ENCODE measurements at places on chromosomes 16 and 17.

GRCh38 chr16:47424846-47425245 lies 36.0 kb downstream of the ITFG1 start:
- no peak for DNase-seq

GRCh38 chr16:82583422-82583821 lies 43.3 kb upstream of the CDH13 start:
- no peak for DNase-seq

DNA sequence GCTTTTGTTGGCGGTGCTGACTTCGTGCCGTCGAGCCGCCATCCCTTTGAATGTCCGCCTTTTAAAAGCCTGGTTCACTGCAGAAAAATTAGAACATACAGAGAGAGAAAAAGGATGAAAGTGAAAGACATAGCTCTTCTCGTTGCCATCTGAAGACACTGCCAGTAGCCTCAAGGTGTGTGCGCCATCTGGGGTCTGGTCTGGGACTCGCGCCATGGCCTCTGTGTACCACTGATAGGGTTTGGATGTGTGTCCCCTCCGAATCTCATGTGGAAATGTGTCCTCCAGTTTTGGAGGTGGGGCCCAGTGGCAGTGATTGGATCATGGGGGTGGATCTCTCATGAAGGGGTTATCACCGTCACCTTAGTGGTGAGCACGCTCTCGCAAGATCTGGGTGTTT lies 15.5 kb downstream of the GSE1 start:
- DNase-seq: no peak

DNA sequence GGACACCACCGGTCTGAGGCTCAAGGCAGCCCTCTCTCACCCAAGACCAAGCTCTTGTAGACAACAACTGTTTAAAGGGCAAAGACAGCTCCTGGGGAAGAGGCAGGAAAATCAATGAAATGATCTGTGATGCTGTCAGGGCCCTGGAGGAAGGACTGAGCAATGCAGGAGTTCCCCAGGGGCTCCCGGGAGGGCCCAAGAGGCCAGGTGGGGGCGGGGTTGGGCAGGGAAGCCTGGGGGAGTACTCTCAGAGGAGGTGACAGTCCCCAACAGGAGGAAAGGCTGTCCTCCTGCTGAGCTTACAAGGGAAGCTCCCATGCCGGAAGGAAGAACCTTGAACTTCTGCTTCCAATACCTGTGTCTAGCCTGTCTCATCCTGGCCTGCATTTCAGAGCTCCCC lies 8.3 kb upstream of the NOS2 start:
- no peak for DNase-seq

DNA sequence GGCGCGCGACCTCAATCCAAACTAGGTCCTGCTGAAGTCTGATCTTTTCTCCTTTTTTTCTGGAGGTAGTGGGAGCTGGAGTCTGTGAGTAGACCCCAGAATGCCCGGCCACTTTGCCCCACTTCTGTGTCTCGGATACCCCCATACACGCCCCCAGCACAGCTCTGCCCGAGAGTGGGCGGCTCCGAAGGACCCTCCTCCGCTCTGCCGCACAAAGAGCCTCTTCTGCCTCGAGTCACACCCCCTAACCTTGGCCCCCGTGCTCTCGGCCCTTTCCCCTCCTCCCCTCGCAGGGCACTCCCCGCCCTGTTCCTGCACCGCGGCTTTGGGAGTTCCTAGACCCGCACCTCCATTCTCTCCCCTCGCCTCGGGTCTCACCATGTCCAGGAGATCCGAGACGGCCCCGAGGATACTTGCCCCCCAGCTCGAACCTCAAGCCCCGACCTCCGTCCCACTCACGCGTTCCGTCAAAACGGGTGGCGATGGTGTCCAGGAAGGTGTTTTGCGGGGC lies 476 bp downstream of the KCNH4 start:
- DNase-seq: no peak

- no peak for DNase-seq
These were observed 349.8 kb downstream of the SEC14L1 start for GRCh38 chr17:77490361-77491183.

DNA sequence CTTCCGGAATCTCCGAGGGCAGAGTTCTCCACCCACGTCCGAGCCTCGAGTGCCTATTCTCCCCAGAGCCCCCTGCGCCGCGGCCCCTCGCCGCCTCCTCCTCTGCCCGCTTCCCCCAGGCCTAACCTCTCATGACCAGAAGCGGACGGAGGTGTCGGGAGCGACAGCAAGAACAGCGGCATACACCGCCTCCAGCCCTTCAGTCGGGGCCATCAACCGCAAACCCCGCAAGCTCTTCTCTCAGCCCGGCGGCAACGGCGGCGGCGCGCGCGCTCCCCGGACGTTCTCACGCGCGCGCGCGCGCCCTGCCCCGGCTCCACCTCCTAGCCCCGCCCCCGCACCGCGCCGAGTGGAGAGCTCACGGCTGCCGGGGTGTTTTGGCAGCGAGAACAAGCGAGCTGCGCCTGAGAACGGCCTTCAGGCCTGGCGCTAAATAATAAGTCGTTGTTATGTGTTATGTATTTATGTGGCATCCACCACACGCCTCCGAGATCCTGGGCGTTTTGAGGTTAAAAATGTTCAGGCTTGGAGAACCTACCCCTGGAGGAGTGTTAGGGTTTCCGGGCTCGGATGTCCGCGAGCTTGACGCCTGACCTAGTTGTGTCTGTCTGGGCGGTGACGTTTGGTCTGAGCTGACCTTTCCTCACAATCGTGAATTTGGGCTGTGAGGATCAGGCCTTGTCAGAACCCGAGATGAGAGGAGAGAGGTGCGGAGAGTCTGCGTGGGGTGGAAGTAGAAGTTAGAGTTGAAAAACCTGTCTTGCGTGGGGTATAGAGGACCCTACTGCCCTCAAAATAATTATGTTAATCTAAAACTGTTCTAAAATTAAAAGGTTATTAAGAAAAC lies at the start of gene RNFT1:
RNFT1 (minus strand) TSS at position 259 of the 847 bp plus-strand sequence; CDS start at position 182, 77 bp downstream.
- peak; percentile 72 for DNase-seq
